CMK (cell line): ENCODE measurements at places on chromosomes 12 and 14.

DNA sequence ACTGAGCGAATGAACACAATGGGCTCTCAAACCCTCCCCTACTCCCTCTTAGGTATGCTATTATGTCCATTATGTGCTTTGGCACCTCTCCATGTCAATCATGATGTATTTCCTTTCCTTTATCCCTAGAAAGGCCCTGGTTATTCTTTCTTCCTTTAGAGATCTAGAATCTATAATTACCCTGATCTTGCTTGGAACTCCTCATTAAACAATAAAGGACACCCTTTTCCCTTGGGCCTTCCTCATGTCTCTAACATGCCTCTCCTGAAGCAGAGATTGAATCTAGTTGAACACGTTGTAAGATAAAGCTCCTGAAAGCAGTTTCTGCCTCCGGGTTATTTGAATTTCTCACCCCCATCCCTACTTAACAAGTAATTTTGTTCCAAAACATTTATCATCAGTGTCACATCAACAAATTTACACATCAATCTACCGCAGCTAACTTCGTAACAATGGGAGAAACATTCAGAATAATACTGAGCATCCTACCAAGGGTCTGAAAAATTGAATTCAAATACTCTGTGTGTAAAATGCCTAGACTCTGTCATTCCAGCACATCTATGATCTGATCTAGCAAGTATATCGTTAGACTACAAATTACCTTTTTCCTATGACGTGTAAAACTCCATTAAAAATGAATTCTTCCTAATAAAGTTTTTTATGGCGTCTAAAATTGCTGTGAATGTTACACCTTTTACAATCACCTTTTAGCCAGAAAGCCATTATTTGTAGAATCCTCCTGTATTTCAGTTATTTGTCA lies 5.4 kb downstream of the USP44 start:
- DNase-seq = no peak

GRCh38 chr12:25208554-25208953 lies 13.5 kb downstream of the ETFRF1 start:
- DNase-seq = no peak

- DNase-seq = no peak
These were observed 16.4 kb downstream of the HNF1A start for GRCh38 chr12:120994589-120995337.

GRCh38 chr12:112524676-112525425 lies 106.1 kb downstream of the PTPN11 start:
- no peak for DNase-seq

DNA sequence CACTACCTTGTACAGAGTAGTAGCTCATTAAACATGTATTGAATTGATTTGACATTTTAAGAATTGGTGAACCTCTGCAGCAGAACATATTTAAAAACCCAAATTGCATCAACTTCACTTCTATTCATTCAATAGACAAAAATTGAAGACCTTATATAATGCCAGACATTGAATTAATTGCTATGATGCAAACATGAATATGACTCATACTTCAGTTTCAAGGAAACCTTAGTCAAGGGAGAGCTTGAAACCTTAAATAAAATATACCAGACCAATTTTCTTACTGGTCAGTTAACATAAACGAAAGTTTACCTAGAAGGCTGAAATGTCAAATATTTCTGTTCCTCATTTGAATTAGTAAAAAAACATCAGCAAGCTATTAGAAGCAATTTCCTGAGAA lies 5.0 kb upstream of the MGAT4C start:
- DNase-seq = no peak

DNA sequence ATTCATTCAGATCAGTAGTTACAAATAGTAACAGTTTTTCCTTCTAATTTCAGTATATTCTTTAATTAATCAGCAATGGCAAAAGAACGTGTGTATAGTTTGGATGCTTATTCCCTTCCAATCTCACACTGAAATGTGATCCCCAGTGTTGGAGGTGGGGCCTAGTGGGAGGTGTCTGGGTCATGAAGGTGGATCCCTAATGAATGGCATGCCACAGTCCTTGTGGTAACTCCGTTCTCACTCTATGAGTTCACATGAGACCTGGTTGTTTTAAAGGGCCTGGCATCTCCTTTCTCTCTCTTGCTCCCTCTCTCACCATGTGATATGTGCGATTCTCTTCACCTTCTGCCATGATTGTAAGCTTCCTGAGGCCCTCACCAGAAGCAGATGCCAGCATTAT lies 18.9 kb upstream of the SYNDIG1L start:
- no peak for DNase-seq

DNA sequence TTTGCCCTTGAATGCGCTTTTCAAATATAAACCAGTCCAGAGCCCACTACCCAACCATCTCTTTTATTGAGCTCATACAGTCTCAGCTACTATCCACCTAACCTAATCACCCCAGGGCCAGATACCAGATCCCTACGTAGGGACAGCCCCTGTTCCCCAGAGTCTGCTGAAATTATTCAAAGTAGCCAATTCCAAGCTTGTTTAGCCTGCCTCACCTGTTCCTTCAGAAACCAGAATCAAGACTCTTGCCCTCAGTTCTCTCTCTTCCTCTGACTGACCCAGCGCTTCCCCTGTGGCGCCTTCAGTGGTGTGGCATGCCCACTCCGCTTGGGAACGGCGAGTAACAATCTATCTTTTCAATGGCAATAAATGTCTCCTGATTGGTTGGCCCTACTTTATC lies 18.8 kb downstream of the BMAL2 start:
- no peak for DNase-seq

DNA sequence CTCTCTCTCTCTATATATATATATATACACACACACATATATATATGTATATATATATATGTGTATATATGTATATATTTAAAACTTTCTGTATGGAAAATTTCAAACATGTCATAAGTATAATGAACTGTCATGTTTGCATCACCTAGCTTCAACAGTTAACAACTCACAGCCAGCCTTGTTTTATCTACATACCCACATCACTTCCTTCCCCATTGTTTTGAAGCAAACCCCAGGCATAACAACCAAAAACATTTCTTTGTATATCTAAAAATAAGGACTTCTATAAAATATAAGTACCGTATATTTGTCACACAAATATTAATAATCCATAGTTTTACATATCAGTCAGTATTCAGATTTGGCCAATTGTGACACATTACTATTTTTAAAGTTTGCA lies 57.4 kb downstream of the PAPOLA start:
- no peak for DNase-seq

- no peak for DNase-seq
These were observed 220.3 kb upstream of the RTL1 start for GRCh38 chr14:101123618-101124510.

DNA sequence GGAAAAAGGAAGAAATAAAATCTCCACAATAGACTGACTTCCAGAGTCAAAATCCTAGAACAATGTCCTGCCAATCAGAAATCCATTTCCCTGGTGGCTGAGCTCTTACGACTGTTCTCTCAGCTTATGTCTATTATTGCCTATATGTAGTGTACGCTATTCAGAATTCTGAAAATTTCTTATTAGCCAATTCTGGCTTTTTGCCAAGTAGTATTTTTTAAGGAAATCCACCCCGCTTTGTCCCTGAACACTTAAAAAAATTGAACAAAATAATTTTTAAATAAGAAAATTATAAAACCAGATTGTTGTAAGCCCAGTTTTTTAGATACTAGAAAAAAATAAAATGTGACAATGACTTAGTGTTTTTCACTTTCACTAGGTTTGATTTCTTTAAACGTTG lies 143.0 kb downstream of the KCNA5 start:
- DNase-seq = no peak

DNA sequence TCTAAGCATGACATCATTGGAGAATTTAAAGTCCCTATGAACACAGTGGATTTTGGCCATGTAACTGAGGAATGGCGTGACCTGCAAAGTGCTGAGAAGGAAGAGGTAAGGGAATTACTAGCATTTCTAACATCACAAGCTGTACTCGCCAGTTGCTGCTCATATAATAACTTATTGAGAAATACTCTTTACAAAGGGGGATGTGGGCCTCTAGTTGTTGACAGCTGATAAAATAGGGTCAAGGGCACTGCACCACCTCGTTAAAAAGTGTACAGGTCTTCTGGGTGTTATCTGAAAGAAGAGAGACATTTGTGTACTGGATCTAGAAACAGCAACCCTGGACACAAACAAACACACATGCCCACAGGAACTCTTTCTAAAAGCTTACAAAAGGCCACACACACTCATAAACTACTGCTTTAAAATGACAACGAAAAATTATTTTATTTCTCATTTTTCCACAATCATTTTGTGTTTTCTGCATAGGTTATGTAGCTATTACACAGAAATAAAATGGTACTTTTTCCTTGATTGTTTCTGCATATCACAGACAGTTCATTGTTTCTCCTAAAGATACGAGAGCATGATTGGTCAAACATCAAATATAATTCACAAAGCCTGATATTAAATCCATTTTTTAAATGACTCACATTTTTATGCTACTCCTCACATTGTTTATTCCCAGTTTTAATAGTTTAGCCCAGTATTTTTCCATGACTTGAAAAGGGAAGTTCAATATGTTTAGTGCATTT lies 391.1 kb downstream of the PAWR start:
- DNase-seq = no peak

- DNase-seq = no peak
These were observed 1.5 kb downstream of the TMEM132C start for GRCh38 chr12:128268379-128268995.

- DNase-seq = no peak
These were observed 371.5 kb downstream of the ALG10 start for GRCh38 chr12:34393821-34394150.

GRCh38 chr12:52347551-52348510 lies 19.4 kb downstream of the KRT85 start:
- DNase-seq = no peak

DNA sequence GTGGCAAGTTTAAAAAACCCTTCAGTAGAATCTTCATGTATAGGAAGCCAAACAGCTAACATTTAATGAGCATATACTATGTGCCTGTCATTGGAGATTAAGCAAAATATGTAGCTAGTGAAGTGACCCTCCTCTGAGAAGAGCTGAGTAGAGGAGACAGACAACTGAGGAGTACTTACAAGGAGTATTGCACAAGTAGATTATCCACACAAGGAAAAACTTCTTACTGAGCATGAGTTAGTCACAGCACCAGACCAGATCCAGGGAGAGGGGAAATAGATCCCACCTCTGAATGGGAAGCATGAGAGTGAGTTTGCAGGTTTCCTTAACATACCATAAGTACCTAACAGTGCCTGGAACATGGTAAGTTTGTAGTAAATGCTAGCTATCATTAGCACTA lies 33.0 kb downstream of the FRMD6 start:
- no peak for DNase-seq

DNA sequence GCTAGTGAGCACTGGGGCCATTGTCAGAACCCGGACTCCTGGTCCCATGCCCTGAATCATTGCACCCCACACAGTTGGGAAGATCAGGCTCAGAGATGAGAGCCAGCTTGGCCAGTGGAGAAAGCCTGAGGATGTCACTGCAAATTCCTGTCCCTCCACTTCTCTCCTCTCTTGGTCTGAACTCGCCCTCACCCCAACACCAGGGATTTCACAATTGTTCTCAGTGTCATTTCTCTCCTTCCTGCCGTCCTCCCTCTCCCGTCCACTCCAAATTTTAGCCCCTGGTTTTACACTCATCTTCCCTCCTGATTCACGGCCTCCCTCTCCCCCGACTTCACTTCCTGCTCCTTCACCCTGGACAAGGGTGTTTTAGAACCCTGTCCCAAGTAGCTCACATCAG lies 11.1 kb downstream of the KRT75 start:
- DNase-seq = no peak

DNA sequence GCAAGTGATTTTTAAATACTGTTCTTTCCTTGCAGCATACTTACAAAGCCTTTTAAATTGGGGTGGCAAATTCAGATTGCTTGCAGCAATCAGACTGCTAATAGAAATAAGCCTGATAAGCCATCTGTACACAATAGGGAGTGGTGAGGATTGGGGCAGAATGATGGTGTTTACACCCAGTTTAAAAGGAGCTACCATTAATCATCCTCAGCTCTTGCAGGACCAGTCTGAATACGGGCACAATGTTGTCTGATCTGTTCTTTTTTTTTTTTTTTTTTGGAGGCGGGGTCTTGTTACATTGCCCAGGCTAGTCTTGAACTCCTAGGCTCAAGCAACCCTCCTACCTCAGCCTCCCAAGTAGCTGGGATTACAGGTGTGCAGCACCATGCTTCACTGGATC lies 50.1 kb upstream of the REP15 start:
- no peak for DNase-seq

- no peak for DNase-seq
These were observed 198.9 kb upstream of the CAND1 start for GRCh38 chr12:67070307-67070600.

- DNase-seq = no peak
These were observed 585 bp upstream of the DYRK2 start for GRCh38 chr12:67647799-67648520.

GRCh38 chr12:69457433-69457832 lies 12.8 kb upstream of the FRS2 start:
- no peak for DNase-seq

DNA sequence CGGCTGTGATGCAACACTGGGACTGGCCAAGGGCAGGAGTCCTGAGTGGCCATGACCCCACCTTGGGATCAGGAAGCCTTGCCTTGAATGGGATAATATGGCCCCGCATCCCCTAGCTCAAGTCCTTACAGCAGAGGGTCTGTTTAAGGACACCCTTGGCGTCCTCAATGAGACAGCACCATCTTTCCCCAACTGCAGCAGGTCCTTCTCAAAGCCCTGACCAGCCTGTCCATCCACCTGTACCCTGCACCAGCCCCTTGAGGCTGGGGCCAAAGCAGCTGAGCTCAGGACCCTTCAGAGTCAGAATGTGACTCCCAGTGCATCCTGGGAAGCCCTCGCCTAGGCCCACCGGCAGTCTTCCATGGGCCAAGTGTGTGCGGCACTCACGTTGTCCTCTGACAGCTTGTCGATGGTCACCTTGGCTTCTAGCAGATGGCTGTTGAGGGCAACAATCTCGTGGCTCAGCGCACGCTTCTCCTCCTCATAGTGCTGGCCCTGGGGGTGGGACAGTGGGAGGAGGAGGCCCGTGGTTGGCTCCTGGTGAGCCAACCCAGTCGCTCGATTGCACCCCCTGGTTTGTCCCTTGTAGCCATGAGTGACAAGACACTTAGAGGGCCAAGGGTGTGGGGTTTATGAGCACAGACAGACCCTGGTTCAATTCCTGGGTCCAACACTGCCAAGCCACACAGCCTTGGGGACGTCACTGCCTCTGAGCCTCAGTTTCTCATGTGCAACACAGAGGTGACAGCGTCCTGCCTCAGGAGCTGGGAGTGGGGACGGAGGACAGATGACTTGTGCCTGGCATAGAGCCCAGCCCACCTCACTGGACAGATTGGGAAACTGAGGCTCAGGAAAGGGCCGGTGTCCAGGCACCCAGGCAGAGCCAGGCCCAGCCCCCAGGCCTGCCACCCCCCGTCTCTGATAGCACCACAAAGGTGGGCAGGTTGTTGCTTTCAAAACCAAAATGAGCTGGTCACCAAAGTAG lies 43.5 kb downstream of the BEGAIN start:
- no peak for DNase-seq

DNA sequence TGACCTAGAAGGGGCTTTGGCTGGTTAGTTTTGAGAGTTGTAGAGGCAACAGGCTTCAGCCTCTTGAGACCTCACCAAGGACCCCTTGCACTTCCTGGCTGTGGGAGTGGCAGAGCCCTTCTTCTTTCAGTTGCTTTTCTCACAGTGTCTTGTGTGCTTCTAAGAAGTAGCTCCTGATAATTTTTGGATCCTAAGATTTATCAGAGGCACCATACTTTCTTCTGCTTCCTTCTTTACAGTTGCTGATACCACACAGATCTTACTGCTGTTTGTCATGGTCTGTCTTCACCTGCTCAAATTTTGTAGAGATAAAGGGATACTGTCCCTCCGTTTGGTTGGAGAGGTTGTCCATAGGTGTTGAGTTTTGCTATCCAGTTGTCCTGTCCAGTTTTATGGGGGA lies 33.8 kb downstream of the VRK1 start:
- DNase-seq = no peak
